Sciatic nerve (tissue), 2 donors: ENCODE measurements at places on chromosomes 11 and 22.

- DNase-seq = no peak
These were observed 15.4 kb downstream of the SLC35C1 start for GRCh38 chr11:45820211-45820857.

DNA sequence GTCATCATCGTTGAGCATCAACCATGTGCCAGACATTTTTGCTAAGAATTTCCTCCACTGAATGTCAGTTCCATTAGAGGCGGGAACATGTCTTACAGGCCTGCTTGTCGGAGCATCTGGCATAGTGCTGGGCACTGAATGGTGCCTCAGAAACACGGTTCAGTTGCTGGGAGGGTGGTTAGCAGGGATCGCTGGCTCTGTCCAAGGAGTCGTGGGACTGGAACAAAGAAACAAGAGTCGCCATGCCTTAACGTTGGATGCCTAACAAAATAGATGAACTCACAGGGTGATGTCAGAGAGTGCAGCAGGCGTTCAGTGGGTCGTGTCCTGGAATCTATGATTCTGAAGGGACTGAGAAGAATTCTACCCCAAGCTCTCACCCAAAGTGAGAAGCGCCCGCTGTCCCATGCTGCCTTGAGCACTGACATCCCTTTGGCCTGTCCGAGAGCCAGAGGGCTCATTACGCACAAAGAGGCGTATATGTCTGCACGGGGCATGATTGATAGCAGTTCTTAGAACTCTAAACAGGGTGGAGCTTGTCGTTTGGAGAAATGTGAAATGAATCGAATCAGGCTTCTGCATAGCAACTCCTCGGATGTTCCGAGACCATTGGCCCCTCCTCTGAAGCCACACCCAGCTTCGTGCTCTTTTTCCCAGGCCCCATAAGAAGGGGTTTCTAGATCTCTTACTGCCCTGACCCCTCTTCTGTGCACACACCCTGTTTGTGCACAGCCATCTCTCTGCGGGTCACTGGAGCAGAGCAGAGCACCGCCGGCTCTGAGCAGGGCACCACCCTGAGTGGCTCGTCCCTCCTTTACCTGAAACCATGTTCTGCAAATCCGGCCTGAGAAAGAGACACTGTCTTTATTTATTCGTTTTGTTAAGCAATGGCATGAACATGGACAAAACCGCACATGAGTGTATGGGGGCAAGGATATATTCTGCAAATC lies 113.1 kb upstream of the B3GAT1 start:
- peak; percentile 28 for DNase-seq

DNA sequence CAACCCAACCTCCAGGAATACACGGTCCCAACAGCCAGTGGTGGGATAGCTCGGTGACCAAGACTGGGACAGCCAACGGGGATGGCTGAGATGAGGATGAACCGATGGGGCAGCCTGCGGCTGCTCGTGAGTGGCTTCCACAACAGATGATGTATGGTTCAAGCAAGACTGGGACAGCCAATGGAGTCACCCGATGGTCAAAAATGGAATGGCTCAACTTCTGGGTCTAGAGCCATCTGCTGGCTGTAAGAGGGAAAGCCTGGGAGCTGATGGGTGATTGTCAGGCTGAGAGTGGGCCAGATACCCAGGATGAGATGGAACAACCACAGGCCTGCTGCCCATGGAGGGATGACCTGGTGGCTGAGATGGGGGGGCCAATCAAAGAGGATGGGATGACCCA lies 35.5 kb downstream of the SYT7 start:
- DNase-seq = no peak

GRCh38 chr11:128644576-128644975 lies 49.3 kb upstream of the FLI1 start:
- no peak for DNase-seq

DNA sequence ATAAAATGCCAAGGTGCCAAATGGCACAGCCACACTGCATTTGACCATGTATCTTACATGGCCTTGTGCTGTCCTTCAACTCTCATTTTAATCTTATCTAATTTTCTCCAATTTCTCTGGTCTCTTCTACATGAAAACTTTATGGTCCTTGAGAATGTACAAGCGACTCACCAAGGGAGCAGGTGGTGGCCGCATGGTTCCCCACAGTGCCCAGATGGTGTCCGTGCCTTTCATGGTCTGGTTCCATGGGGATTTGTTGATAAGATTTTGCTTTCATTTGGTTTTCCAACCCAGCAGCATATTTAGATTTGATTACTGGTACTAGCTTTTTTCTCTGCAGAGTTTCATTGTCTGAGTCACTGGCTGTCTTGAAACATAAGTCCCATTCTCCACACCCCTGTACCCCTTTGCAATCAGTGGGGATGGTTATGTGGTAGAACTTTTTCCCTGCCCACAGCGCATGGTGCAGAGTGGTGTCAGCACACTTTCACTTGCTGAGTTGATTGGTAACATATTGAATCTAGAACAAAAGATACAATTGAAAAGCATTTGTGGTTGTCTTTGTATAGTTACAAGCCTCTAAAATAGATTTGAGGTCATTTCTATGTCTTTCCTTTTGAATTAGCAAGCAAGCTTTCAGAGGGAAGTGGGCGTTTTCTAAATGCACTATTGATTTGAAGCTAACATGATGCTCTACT lies 24.1 kb downstream of the ZNRF3 start:
- no peak for DNase-seq

- DNase-seq = no peak
These were observed 78.3 kb upstream of the AKIP1 start for GRCh38 chr11:8832571-8833260.

DNA sequence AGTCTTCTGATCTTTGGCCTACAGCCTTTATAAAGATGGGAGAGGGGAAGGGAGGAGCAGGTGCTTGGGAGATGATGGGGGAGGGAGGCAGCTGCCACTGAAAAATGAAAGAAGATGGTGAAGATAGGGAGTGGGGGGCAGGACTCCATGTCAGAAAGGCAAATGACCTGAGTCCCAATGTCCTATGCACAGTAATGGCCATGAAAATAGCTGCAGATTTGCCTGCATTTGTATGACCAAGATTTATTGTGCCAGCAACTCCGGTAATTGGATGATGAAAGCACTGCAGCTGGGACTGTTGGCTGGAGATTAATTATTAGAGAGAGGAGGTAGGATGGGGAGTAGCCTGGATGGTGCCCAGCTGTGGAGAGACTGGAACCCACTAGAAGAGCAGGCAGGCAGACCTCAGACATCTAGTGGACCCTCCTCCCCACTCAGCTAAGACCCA lies 36.1 kb downstream of the NEU3 start:
- DNase-seq = no peak

- no peak for DNase-seq
These were observed 775 bp upstream of the TRABD start for GRCh38 chr22:50184902-50185374.

DNA sequence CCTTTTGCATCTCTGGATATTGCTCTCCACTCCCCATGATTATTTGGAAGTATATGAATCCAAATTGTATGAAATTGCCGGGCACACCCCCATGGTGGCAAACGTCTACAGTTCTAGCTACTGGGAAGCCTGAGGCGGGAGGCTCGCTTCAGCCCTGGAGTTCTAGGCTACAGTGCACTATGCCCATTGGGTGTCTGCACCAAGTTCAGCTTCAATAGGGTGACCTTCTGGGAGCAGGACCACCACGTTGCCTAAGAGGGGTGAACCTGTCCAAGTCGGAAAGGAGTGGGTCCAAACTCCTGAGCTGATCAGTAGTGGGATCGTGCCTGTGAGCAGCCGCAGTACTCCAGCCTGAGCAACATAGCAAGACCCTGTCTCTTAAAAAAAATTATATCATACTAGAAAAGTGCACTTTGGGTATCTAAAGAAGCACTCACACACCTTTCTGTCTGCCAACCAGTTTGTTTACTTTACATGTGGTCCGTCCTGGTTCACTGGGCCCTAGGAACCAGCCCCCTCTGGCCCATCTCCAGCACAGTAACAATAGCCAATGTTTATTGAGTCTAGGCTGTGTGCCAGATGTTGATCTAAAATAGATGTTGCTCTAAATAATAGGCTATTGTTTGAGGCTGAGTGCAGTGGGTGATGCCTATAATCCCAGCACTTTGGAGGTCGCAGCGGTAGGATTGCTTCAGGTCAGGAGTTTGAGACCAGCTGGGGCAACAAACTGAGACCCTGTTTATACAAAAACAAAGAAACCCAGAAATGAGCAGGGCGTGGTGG lies 16.4 kb upstream of the KAT5 start:
- no peak for DNase-seq

GRCh38 chr11:8309311-8309710 lies 45.6 kb upstream of the LMO1 start:
- no peak for DNase-seq

DNA sequence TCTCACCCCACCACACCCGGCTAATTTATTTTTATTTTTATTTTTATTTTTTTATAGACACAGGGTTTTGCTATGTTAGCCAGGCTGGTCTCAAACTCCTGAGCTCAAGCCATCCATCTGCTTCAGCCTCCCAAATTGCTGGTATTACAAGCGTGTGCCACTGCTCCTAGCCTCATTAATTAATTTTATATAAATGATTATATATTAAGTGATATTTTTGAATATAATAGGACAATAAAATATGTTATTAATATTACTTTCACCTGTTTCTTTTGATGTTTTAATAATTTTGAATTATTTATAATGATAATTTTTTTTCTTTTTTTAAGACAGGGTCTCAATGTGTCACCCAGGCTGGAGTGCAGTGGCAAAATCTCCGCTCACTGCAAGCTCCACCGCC lies 2.2 kb upstream of the SEC14L4 start:
- no peak for DNase-seq

DNA sequence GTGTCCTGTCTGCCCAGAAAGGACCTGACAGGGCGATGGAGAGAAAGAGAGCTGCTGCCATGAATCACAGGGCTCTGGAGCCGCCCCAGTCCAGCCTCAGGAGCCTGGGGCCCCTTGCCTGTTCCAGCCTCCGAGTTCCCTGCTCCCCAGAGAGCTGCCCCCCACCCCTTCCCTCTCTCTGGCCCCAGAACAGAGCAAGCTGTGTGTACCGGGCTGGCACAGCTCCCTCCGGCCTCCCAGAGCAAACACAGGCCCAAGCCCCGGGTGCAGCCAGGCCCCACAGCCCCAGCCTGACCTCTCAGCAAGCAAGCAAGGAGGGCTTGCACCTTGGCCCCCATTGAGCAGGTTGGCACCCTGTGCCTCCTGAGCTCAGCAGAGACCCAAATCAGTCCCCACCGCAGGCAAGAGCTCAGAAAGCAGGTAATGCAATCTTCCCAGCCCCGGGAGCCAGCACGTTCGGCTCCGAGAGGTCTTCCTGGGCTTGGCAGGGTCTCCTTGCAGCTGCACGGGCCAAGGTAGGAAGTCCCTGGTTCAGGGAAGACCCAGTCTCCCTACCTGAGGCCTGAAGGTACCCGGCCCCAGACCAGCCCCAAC lies 1.4 kb downstream of the PACSIN3 start:
- peak; percentile 79 for DNase-seq

- no peak for DNase-seq
These were observed 370.1 kb upstream of the ARHGAP42 start for GRCh38 chr11:100316952-100317351.

GRCh38 chr11:128645968-128646367 lies 47.9 kb upstream of the FLI1 start:
- DNase-seq = no peak

DNA sequence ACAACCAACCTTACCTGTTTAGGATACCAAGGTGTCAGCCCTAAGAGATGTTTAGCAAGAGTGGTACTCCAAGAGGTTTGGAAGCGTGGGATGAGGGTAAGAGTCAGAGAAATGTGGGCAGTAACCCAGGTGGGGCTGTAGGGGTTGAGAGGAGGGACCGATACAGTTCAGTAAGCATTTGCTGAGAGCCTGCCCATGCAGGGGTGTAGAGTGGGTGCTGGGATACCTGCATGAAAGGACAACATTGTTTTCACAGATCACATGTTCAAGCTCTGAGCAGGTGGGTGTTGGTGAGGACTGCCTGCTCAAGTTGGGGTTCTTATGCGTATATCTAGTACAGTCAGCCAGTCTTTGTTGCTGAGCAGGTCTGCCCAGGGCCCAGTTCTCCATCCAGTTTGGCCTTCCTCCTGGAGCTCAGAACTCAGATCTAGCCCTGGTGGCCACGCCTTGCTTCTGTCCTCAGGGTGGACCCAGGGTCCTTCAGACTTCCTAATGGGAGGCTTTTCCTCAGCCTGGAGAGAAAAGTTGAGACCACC lies 14.8 kb downstream of the PPFIBP2 start:
- no peak for DNase-seq

DNA sequence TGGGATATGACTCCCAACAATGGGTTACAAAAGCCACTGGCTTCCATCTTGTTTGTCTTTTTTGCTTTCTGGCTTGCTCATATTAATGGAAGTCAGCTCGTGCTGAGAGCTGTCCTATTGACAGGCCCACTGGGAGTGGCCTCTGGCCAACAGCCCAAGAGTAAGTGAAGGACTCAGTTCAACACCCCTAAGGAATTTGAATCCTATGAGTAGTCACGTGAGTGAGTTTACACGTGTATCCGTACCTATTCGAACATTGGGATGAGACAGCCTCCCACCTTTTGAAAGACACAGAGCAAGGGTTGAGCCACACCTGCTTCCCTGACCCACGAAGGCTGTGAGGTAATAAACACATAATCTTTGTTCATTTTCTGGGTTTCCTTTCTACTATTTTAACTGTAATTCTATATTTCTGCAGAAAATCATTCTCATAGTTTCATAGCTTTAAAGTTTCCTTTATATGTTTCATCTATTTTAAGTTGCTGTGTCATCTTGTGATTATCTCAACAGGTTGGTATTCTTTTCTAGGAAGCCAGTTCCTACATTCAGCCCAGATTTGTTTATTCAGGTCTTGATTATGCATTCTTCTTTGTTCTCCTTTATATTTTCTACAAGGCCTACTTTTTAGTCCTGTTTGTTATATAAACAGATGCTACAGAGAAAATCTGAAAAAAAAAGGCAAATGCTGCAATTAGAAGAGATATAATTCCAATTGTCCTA lies 802.3 kb downstream of the CNTN5 start:
- DNase-seq = no peak

- no peak for DNase-seq
These were observed 1.5 kb downstream of the IGSF9B start for GRCh38 chr11:133955081-133955891.

DNA sequence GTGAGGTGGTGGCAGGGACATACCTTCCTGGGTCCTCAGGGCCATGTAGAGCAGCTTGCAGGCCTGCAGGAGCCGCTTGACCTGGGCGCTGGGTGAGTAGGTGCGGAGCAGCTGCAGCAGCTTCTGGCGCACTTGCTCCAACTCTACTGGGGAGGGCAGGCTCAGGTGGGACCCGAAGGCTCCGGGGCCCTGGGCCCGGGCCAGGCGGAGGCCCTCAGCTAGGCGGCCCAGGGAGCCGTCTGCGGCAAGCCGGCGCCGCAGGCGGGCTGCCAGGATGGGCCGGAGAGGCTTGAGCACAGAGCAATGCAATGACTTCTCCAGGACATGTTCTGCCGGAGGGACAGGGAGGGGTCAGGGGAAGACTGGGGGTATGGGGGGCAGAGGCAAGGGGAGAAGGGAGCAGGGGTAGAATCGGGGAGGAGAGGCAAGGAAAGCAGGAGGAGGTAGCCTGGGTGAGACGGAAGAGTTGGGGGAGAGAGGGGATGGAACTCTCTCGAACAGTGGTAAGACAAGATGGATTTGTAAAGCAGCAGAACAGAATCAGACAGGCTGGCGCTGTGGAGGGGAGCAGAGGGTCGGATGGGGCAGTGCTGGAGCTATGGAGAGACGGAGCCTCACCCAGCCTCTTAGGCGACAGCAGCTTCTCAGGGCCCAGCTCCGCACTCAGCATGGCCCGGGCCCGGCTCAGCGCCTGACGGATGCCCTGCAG lies 2.2 kb downstream of the RIN1 start:
- DNase-seq = no peak

GRCh38 chr22:45210991-45211390 lies 29.7 kb downstream of the KIAA0930 start:
- DNase-seq = no peak

GRCh38 chr11:108559904-108560303 lies 33.7 kb downstream of the EXPH5 start:
- no peak for DNase-seq

GRCh38 chr11:34191578-34191977 lies 86.1 kb downstream of the NAT10 start:
- DNase-seq = no peak
